ENCODE measurements at places on chromosomes 4 and X. TPM values are rescaled to one million over a fixed set of nuclear protein-coding genes. Genes with fewer than 3 reads are reported as not detected.

Gene DCHS2
- 7.9 TPM for total RNA-seq

Gene CYP2U1
- total RNA-seq: 19.6 TPM

Gene NPY2R
- total RNA-seq: 0.49 TPM

Gene ZAR1
- total RNA-seq: 2.5 TPM

Gene PPID
- total RNA-seq: 15.0 TPM

Gene ADGRG4
- total RNA-seq: 0.25 TPM

Gene NAP1L2
- 4.7 TPM for total RNA-seq

Gene SPANXA1
- not detected for total RNA-seq

Gene ASB12
- not detected for total RNA-seq

Gene CPZ
- total RNA-seq: 26.3 TPM

Gene EDA
- total RNA-seq: 6.1 TPM

Gene POF1B
- total RNA-seq: 18.7 TPM

DNA sequence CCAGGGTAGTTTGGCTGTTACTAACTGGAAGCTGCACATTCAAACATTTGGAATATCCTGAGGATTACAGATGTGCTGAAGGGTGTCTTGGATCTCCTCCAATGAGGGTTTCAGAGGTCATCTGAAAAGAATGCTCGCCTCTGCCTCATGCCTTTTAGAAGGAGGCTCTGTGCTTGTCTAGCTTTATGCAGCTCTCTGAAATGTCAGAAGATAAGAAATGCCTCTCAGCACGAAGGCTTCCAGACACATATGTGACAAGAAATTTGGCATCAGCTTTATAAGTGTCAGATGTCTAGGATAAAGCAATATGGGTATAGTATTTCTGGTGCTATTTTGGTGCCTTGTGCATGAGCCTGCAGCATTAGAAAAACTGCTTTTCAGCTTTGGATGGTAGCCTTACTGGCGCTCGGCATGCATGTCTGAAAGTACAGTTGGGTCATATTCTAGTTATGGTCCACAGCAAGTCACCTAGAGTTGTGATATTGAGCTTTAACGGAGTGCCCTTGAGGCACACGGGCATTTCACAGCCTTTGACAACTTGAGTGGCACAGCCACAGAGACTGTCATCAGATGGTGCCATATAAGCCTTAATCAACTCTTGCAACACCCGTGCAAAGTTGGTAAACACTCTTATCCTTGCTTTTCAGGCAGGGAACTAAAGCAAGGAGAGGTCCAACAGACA, 70.8 kb upstream of the PGRMC2 start:
- no peak for DNase-seq

- DNase-seq: no peak
Observed at GRCh38 chr4:57220172-57220571, 110.0 kb upstream of the IGFBP7 start.

DNA sequence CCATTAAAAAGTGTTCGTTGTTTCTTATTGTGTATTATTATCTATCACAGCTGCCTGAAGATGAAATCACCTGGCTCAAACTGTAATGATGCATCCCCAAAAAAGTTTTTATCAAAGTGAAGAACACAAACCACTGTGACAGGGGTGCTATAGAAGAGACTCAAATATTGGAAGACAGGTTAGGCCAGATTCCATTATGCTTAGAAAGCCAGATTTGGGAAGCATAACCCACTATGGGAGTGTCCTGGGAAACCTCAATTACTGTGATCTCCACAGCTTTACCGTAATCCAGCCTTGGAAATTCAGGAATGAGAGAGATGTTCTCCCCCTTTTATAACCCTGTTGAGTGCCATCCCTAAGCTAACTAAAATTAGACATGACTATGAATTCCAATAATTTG, 114.2 kb downstream of the NWD2 start:
- no peak for DNase-seq

DNA sequence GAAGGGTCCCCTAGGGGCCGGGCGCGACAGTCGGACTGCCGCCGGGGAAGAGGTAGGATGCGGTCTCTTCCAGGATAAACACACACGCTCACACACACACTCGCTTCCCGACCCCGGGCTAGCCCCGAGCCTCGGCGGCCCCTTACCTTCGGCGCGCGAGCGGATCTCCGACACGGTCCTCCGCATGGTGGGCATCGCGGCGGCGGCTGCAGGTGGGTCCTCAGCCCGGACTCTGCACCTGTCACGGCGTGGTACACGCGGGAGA, 294 bp downstream of the ATP8A1 start:
- DNase-seq: no peak

GRCh38 chrX:150362599-150363481, at the start of gene MAMLD1:
Gene MAMLD1 (plus strand): TSS chrX:150363317. CDS start chrX:150445517, 82,200 bp downstream.
- peak; percentile 86 for DNase-seq

DNA sequence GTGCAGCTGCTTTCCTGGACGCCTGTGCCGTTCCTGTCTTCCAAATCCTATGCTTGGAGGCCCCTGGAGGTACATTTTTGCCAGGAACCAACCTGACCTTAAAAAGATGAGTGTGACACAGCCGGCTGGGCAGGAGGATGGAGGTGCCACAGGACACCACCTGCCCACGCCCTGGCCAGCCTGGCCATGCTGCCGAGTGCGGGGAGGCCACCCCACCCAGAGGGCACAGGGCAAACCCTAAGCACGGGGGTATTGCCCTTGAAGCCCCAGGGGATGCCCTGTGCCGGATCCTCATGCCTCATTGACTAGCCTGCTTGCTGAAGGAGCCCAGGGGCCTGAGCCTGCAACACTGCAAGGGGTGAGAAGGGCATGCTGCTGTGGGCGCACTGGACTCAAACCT, 20.1 kb downstream of the FGFR3 start:
- DNase-seq: no peak

- no peak for DNase-seq
Observed at GRCh38 chrX:130975947-130976346, 72.9 kb upstream of the ENOX2 start.

DNA sequence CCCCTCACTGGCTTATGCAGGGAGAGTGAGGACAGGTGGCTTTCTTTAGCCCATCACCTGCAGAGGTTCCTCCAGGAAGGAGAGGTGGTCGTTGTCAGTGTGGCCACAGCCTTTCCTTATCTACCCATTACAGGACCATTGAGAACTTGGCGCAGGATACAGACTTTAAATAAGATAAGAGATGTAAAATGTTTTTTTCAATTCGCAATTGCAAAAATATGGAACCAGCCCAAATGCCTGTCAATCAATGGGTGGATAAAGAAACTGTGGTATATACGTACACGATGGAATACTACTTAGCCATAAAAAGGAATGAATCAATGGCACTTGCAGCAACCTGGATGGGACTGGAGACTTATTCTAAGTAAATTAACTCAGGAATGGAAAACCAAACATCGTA, 6.9 kb upstream of the RNF175 start:
- DNase-seq: no peak

- no peak for DNase-seq
Observed at GRCh38 chrX:7154041-7154597, 6.2 kb upstream of the PUDP start.

GRCh38 chr4:101419336-101420135, 72.2 kb upstream of the PPP3CA start:
- no peak for DNase-seq

GRCh38 chr4:24862073-24862751, 50.6 kb downstream of the CCDC149 start:
- no peak for DNase-seq

- no peak for DNase-seq
Observed at GRCh38 chrX:9730752-9731151, 34.9 kb downstream of the GPR143 start.

GRCh38 chrX:41666251-41666650, 22.5 kb upstream of the GPR34 start:
- no peak for DNase-seq

GRCh38 chr4:111499291-111499690, 646.0 kb upstream of the FAM241A start:
- DNase-seq: no peak

DNA sequence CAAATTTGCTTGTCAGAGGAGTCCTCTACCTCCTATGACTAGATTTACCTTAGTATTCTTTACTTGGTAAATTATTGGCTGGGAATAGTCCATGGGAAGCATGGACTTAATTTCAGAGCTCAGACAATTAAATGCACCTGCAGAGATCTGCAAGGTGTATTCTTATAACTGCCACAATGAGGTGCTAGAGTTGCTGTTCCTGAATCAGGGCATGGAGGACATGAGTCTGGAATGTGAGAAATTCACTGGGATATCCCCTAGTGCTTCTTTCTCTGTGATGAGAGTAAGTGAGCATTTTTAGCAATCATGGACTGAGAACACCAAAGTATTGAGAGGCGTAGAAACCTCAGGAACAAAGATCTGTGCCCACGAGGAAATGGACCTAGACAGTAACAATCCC, 32.9 kb upstream of the GRID2 start:
- no peak for DNase-seq

DNA sequence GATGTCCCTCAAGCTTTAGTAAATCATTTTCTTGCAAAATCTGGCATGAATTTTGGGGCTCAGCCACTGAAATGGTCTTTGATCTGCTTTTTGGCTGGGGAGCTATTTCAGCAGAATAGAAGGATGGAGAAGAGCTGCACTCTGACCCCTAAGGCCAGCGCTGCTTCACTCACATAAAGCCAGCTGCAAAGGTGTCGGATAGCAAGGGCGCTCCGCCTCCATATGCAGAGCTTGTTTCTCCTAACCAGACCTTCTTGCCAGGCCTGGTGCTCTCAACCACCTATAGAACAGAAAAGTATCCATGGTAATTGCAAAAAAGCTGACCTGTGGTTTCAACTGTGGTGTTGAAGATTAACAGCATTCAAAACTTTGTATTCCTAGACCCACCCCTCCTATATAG, 24.1 kb upstream of the COQ2 start:
- DNase-seq: no peak

GRCh38 chr4:139619644-139620043, 46.0 kb upstream of the MGST2 start:
- no peak for DNase-seq

DNA sequence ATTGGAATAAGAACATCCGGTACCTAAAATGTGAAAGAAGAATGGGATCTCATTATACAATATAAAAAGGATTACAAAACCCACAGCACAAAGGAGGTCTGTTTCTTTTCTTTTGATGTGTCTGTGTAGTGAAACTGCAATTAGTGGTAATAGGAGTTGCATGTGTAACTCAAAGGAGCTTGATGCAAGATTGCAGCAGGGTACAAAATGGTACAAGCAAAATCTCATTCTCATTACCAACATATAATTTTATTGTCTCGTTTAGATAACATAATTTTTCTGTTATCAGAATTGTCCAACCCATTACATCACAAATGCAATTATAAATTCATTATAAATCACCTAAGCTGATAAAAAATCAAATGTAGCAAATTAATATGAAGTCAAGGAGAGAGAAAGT, 47.1 kb upstream of the CCSER1 start:
- DNase-seq: no peak

DNA sequence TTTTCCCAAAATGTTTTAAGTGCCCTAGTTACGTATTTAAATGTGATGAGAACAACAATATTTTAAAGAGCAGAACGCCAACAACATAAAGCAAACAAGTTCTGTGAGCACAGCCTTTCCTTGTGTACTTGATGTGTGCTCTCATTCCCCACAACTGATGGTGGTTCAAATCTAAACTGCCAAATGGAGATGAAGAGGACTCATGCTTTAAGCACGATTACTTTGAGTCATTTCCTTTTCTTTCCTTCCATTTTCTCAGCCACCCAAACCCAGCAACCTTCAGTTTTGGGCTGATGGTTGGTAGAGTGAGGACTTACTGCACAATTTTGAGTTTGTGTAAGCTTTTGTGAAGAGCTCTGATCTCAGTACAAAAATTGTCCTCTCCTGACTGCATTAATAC, 1.7 kb downstream of the NSD2 start:
- DNase-seq: no peak

GRCh38 chr4:114052227-114052626, 72.8 kb upstream of the ARSJ start:
- DNase-seq: no peak

- no peak for DNase-seq
Observed at GRCh38 chrX:54509400-54509799, 13.4 kb upstream of the FGD1 start.

DNA sequence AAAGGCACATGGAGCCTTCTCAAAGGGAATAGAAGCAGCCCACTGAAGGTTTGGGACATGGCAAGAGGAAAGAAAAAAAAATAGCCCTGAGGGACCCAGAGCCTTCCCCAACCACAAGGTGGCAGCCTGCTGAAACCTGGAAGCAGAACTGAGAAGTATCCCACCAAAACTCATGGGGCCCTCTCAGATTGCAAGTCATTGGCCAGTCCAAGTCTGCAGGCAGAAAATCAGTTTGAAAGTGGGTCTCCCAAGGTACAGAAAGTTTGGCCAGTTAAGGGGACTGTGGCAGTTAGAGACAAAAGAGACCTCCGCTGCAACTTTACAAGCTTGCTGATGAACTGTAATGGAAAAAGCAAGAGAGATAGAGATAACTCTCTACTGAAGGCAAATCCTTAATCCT, 155.8 kb downstream of the ANTXR2 start:
- DNase-seq: no peak

GRCh38 chr4:19329631-19330030, 922.1 kb upstream of the SLIT2 start:
- no peak for DNase-seq

GRCh38 chr4:8099981-8100464, 58.6 kb downstream of the ABLIM2 start:
- no peak for DNase-seq

GRCh38 chr4:146278986-146279385, 64.6 kb downstream of the REELD1 start:
- no peak for DNase-seq

DNA sequence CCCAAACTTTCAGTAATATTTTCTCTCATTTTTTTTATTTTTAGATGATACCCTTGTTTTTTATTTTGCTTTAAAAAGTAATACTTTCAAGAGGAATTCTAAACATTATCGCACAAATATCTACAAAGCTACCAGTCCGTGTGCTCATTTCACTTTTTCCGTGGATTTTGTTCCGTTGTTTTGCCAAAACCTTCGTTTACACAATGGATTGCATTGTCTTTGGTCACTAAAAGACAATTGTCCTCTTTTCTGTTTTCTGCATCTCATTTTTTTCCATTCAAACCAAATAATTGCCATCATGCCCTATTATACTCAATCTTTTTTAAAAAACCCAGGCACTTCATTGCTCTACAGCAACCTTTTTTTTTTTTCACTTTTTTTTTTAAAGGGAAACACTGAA, 214.9 kb downstream of the CXXC4 start:
- no peak for DNase-seq

DNA sequence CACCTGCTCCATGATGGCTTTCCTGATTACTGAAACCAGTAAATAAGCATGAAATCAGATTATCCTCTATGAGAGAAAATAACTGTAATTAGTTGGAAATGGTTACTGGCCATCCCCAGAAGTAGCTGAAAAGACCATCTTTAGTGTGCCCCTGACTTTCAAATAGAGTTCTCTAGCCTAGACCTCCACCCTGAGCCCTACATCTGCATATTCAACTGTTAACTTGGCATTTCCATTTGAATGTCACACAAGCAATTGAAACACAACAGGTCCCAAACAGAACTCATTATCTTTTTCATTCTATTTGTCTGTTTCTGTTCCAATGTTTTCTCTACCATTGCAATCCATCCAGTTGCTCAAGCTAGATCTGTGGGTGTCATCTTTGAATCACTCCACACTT, 952.3 kb downstream of the RPA4 start:
- no peak for DNase-seq
